Inflammatory macrophage treated with lipopolysaccharide for 1 hour (primary cell): ENCODE measurements at places on chromosomes 11 and 22.

DNA sequence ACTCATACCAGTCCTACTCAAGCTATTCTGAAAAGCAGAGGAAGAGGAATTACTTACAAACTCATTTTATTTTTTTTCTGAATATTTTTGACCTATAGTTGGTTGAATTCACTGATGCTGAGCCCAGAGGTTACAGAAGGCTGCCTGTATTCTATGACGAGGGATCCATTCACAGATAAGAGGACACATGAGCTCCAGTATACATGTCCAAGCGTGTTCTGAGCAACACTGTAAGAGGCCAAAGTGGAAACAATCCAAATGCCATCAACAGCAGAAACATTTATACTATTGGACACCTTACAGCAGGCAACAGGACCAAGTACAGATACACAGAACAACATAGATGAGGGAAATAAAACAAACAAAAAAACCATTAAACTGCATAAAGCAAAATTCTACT is 10.3 kb downstream of the KDM4E start:
- DNase-seq, result no peak

- peak; percentile 66 for DNase-seq
Observed at GRCh38 chr11:119206511-119207414, 624 bp downstream of the CBL start.

DNA sequence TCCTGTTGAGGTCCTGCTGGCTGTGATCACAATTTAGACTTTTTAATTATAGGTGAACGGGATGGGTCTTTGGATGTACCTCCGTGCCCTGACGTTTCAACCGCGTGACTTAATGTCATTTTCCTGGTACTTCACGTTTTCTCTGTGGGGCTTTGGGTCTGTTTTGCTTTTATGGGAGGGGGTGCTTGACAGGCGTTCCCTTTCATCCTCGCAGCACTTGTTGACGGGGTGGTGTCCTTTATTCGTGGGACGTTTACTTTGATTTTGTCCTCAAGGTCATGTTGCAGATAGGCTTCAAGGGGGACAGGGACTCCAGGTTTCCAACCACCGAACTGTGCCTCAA is 994 bp downstream of the PPP6R3 start:
- no peak for DNase-seq

- DNase-seq, result peak; percentile 87
Observed at GRCh38 chr11:35344681-35345574, 74.4 kb downstream of the SLC1A2 start.

DNA sequence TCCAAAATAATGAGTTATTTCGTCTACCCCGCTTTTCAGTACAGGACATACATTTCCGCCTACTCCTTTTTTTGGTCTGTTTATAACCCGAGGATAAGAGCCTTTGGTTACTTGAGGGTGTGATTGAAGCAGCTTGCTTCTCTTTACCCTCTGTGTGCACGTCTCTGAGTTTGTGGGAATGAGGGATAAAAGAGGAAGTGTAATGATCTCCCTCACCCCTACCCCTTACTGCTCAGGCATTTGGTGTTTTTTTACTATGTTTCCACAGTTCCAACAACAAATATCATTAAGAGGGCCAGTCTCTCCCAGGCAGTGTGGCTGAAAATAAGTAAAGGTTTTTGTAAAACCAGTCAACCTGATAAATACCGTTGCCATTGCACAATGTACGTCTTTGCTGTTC is 83.2 kb upstream of the GAL start:
- no peak for DNase-seq

GRCh38 chr11:134385774-134386565 is 26.1 kb downstream of the B3GAT1 start:
- DNase-seq, result no peak

DNA sequence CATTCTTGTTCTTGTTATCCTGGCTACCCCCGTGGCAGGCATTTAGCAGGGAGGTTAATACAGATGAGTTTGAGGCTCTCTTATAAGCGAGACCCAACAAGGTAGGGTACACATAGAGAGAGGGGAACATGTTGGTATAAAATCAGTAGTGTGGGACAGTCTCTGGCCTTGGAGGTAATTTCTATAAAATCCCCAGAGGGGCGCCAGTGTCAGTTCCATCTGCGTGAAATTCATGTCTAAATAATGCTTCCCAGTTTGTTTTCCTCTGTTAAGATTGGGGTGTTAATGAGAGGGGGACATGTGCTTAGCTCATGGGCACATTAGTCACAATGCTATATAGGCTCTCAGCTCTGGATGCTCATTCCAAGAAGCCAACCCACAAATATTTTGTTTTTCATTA is 150.7 kb downstream of the MYO18B start:
- DNase-seq, result no peak
